ENCODE measurements at places on chromosomes 1 and 21. TPM values are rescaled to one million over a fixed set of nuclear protein-coding genes. Genes with fewer than 3 reads are reported as not detected.

COL11A1 gene
- total RNA-seq, result not detected

ITLN2 gene
- total RNA-seq, result 0.21 TPM

LCA5L gene
- 0.84 TPM for total RNA-seq

SLC6A17 gene
- total RNA-seq, result 0.13 TPM

SPTA1 gene
- total RNA-seq, result 0.03 TPM

SAMD11 gene
- total RNA-seq, result 7.5 TPM

SH2D2A gene
- 2.8 TPM for total RNA-seq

CDA gene
- total RNA-seq, result 6.5 TPM

SERPINC1 gene
- total RNA-seq, result 0.21 TPM

FBLIM1 gene
- 82.8 TPM for total RNA-seq

SYPL2 gene
- 15.4 TPM for total RNA-seq

BACE2 gene
- total RNA-seq, result 39.5 TPM

PSMA5 gene
- 41.5 TPM for total RNA-seq

CFAP74 gene
- total RNA-seq, result not detected

KRTAP13-2 gene
- total RNA-seq, result not detected

TMIGD3 gene
- 4.0 TPM for total RNA-seq

HTR6 gene
- total RNA-seq, result not detected

TRMT1L gene
- 23.9 TPM for total RNA-seq

TMEM240 gene
- total RNA-seq, result 5.4 TPM

PLA2G4A gene
- 6.7 TPM for total RNA-seq

LRRC8D gene
- total RNA-seq, result 13.6 TPM

FLG gene
- not detected for total RNA-seq

ZMYND12 gene
- total RNA-seq, result 0.65 TPM

GJA4 gene
- total RNA-seq, result 25.5 TPM

IL22RA1 gene
- 0.09 TPM for total RNA-seq

PAQR6 gene
- total RNA-seq, result 0.71 TPM

CASQ2 gene
- total RNA-seq, result 715 TPM

UBE2U gene
- total RNA-seq, result not detected

SZRD1 gene
- 112 TPM for total RNA-seq

CLCA2 gene
- total RNA-seq, result 0.53 TPM

IGSF5 gene
- total RNA-seq, result 4.6 TPM

CD1E gene
- total RNA-seq, result not detected

CA14 gene
- total RNA-seq, result 5.7 TPM

FCRL6 gene
- 0.21 TPM for total RNA-seq

OR10J1 gene
- not detected for total RNA-seq

LCE3C gene
- total RNA-seq, result not detected

LIPI gene
- total RNA-seq, result not detected

HRNR gene
- not detected for total RNA-seq

CRP gene
- not detected for total RNA-seq

SLC1A7 gene
- 0.31 TPM for total RNA-seq

C1orf53 gene
- 6.0 TPM for total RNA-seq

LCE2C gene
- total RNA-seq, result not detected

OR2T33 gene
- not detected for total RNA-seq

TATDN3 gene
- total RNA-seq, result 18.8 TPM

ALPL gene
- total RNA-seq, result 14.7 TPM

OVAAL gene
- 0.44 TPM for total RNA-seq

CENPF gene
- 0.60 TPM for total RNA-seq

SAMSN1 gene
- total RNA-seq, result 3.8 TPM

TNFRSF18 gene
- not detected for total RNA-seq
